ENCODE measurements at places on chromosomes 2 and 18.
A peak's percentile ranks its signal among the peaks of the same experiment; 100 is the strongest.

DNA sequence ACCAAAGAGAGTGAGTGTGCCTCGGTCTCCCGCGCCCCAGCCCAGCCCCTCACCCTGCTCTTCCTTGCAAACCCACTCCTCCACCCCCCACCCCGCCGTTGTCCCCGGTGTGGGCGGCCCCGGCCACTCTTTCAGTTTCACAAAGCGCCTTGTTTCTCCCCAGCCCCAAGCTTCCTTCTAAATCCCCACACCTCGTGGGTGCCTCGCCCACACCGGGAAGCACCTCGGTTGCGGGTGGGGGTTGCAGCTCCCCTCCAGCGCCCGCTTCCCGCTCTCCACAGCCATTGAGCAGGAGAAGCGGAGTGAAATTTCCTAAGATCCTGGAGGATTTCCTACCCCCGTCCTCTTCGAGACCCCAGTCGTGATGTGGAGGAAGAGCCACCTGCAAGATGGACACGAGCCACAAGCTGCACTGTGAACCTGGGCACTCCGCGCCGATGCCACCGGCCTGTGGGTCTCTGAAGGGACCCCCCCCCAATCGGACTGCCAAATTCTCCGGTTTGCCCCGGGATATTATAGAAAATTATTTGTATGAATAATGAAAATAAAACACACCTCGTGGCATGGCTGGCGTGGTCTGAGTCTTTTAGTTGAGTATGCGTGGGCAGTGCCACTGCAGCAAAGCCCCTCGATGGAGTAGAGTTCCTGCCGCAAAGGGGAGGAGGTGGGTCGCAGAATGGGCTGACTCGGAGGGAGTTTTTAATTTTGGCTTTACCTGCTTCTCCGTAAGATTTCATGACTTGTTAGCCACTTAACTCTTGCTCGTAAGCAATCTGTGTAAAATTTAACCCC, 848 bp downstream of the TMSB10 start:
- no peak for DNase-seq

- DNase-seq: no peak
These were observed 80.4 kb downstream of the TGFA start for GRCh38 chr2:70473101-70473722.

DNA sequence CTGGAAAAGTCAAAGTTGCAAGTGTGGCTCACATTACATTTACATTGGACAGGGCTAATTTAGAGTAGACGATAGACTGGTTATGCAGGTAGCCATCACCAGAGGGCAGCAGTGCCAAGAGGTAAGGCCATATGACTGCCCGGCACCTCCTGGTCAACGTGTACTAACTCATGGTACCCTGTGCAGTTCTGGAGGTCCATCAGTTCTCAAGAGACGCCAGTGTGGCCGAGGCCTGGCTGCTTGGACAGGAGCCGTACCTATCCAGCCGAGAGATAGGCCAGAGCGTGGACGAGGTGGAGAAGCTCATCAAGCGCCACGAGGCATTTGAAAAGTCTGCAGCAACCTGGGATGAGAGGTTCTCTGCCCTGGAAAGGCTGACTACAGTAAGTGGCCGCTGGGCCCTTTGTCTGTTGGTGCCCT, 65.8 kb upstream of the EML6 start:
- DNase-seq: peak; percentile 31

DNA sequence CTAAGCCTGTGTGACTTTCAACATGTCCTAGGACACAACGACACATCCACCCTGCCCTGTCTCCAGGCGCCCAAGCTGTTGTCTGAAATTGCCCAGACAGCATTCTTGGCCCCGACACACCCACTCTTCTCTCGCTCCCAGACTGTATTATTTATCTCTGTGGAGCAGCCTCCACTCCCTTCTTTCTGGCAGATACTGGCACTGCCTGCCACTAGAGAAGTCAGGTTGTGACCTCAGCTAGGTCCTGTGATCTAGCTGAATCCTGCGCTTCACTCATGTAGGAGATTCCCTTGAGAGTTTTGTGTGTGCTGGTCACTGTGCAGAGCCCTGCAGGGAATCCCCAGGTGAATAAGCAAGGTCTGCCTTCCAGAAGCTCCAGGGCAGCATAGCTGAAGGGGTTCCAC, 77.1 kb upstream of the TNP1 start:
- no peak for DNase-seq

DNA sequence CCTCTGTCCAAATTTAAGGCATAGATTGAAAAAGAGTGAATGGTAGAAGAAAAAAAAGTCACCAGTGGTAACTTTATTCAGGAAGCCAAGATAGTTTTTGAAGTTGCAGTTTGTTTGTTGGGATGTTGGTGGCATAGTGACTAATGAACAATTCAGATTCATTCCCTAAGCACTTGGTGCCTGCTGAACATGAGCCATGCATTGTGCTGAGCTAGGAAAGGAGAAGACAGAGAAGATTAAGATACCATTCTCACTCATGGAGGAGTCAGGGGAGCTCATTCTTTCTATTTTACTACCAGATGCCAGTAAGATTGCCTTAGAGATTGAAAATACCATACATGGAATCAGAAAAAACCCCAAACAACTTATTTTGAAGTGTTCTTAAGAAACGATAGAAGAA, 25.1 kb downstream of the MEIS1 start:
- DNase-seq: no peak

DNA sequence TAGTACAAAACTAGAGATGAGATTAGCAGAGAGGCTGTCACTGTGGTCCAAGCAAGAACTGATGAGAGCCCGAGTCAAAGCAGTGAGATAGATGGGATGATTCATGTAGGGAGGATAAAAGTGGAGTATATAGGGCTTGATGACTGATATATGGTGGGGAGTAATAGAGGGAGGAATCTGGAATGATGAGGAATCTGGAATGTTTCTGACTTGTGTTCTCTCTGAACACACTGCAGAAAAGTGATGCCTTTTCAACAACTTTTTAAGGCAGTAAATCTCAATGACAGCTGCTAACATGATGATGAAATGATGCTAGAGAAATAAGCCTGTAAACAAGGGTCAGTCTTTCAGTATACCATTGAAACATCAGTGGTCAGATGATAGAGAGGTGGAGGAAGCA, 143.5 kb upstream of the SP5 start:
- no peak for DNase-seq

DNA sequence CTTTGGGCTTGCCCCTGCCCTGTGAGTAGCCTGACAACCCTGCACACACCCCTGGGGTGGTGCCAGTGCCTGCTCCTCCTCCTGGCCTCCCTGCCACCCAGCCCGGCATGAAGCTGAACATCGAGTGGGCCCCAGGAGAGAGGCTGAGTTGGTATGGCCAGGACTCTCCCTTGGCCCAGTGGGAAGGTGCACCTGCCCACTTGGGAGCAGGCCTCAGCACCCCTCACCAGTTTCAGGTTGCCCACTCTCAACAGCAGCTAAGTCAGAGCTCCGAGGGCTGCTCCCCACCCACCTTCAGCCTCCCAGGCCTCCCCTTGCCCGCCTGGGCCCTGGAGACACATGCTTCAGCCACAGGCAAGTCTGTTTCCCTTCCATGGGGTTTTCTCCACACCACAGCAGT, 203.1 kb downstream of the KLHL29 start:
- DNase-seq: no peak

DNA sequence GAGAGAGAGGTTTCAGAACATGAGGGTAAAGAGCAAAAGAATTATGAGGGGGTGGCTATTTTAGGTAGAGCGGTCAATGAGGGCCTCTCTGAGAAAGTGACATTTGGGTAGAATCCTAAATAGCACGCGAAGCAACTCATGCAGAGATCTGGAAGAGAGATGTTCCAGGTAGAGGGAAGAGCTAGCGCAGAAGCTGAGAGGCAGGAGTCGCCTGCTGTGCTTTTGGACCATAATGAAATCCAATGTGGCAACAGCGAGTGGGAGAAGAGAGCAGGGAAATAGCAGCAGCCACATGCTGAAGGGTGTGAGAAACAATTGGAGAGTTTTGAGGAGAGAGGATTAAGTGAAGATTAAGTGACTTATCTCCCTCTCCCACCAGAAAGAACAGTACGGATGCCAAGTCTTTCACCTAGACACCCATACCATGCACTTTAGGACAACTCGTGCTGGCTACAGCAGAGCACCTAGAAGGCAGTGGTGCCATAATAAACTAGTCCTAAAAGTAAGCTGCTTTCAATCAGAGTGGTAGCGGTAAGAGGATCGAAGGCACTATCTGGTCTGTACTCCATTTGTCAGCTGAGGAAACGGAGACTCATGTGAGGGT, 129.7 kb downstream of the LRP2 start:
- DNase-seq: no peak

DNA sequence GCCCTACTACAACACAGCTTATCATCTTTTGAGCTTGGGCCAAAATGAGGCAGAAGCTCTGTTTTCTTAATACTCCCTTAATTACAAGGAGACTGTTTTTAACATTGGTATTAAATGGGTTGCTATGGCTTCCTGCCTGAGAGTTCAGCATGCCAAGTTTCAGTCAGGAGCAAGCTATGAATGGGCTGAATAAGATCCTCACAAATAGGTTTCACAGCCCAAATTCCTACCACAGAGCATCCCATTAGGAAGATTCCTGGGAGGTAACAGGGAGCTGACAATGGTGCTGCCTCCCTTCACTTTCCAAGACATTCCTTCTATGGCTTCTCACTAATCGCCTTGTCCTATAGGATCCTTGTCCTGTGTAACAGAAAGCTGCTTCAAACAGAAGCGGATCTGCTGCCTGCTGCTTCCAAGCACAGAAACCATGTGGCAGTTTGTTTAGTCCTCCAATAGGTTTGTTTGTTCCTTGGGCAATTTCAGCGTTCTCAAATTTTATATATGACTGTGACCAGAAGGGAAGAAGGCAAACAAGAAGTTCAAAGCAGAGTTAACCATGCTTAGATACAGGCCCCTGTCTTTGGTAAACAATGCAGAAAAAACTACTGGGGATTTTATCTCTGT, 70.9 kb downstream of the NCKAP5 start:
- DNase-seq: no peak

GRCh38 chr18:34494359-34494696, 215.8 kb upstream of the DTNA start:
- no peak for DNase-seq

- DNase-seq: no peak
These were observed 433 bp downstream of the SH3RF3 start for GRCh38 chr2:109129356-109129920.

GRCh38 chr2:178225006-178225805, 30.9 kb downstream of the OSBPL6 start:
- DNase-seq: no peak

DNA sequence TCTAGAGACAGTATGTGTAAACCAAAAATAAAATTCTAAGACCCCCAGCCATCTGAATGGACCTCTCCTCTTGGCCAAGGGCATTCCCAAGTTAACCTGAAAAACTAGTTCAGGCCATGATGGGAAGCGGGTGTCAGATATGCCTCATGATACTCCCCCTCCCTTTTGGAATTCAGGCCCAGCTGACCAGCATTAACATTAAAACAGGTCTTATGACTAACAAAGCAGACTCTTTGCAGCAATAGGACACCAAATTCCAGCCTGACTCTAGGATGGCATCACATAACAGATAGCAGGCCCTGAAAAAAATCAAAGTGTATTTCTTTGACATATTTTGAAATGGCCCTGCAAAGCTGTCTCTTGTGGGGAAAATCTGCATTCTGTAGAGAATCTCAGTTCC, 73.3 kb upstream of the L3MBTL4 start:
- DNase-seq: no peak

GRCh38 chr2:161480123-161480522, 64.0 kb downstream of the TBR1 start:
- DNase-seq: no peak

DNA sequence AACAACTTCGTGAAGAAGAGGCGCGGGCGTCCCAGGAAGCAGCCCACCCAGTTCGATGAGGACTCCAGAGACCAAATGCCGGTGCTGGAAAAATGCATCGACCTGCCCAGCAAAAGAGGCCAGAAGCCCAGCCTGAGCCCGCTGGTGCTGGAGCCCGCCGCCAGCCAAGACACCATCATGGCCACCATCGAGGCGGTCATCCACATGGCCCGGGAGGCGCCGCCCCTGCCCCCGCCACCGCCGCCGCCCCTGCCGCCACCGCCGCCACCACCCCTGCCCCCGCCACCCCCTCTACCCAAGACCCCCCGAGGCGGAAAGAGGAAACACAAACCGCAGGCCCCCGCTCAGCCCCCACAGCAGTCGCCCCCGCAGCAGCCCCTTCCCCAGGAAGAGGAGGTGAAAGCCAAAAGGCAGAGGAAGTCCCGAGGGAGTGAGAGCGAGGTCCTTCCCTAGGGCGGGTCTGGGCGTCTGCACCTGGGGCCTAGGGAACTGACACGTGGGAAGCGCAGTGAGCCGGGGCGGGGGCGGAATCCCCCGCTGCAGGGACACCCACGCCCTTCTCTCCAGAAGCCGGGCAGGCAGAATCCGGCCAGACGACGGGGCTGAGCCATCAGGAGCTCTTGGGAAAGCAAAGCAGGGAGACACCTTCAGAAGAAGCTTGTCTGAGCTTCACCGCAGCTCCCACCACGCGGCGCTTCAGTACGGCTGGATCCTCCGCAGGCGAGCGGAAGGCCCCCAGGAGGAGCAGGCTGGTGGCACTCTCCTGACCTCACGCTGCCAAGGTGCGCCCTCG, 382.8 kb downstream of the SETBP1 start:
- no peak for DNase-seq

GRCh38 chr18:55477499-55477859, 110.5 kb downstream of the TCF4 start:
- no peak for DNase-seq

DNA sequence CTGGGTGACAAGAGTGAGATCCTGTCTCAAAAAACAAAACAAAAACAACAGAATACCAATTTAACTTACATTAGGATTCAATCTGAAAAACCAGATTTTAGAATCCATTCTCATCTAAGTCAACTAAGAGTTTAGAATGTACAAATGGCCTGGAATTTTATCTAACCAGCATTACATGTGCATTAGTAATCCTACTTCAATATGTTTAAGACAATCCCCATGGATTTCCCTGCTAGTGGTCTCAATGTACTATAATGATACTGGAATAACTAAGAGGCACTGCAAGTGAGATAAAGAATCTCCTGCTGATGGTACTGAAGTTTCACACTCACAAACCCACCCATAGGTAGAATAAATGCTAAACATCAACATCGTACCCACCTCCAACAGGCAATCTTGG, 53.9 kb upstream of the DNER start:
- DNase-seq: no peak

GRCh38 chr2:231397011-231397927, 1.8 kb downstream of the B3GNT7 start:
- no peak for DNase-seq

DNA sequence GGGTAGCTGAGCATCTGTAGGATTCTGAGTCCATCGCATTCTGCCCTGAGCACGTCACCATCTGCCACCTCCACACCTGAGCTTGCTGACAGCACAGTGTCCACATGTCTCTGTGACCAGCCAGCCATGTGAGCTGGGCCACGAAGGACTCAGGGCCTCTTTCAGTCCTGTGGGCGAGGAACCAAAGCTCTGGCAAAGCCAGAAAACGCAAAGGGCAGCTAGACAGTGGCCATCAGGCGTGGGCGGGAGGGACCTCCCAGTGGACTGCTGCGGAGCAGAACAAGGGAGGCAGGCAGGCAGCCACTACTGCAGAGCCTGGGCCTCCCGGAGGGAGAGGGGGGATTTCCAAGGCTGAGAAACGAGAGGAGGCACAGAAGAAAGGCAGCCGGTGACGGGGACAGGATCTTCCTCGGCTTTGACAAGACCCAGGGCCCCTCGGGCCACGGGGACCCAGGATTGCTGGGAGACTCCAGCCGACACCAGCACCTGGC, 274.6 kb upstream of the SALL3 start:
- no peak for DNase-seq

GRCh38 chr2:140436936-140437335, 1656.7 kb upstream of the NXPH2 start:
- DNase-seq: no peak

Data from SW 1271 (cell line).